CD4-positive, alpha-beta T cell treated with Interleukin-1 beta for 1 hour (primary cell): ENCODE measurements at places on chromosomes 7 and 10.

GRCh38 chr10:44426247-44427034 is 41.5 kb upstream of the CXCL12 start:
- no peak for DNase-seq

- no peak for DNase-seq
These were observed 66.5 kb upstream of the PRKG1 start for GRCh38 chr10:51007781-51008180.

- DNase-seq = no peak
These were observed 20.0 kb downstream of the ZNF438 start for GRCh38 chr10:31011665-31012022.

GRCh38 chr7:1889556-1890181 is 219.6 kb downstream of the ELFN1 start:
- no peak for DNase-seq

DNA sequence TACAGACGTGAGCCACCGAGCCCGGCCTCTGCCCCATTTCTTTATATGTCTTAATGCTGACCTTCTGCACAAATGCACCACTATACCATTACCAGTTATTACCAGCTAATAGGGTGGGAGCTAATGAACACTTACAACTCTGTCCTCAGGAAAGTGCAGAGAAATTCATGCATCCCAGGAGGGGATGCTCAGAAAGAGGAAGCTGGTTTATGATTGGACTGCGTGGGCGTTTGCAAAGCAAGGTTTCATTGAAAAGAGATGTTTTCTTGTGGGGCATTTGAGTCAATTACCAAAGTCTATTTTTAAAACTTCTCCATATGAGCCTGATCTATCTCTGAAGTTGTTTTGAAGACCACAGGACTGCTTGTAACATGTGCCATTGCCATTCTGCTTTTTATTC is 417.7 kb upstream of the CELF2 start:
- no peak for DNase-seq

GRCh38 chr7:109763611-109764010 is 1193.9 kb downstream of the DNAJB9 start:
- DNase-seq = no peak

DNA sequence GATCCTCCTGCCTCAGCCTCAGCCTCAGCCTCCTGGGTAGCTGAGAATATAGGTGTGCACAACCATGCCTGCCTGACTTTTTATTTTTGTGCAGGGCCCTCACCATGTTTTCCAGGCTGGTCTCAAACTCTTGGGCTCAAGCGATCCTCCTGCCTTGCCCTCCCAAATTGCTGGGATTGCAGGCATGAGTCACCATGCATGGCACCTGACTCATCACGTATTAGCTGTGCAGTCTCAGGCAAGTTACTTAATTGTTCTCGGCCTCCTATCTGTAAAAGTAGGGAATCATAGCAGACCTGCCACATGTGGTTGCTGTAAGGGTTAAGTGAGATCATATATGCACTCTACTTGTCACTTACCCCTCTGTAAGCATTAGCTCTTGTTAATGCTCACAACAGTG is 117.2 kb downstream of the ANLN start:
- no peak for DNase-seq

GRCh38 chr10:480928-481552 is 208.4 kb downstream of the DIP2C start:
- no peak for DNase-seq

DNA sequence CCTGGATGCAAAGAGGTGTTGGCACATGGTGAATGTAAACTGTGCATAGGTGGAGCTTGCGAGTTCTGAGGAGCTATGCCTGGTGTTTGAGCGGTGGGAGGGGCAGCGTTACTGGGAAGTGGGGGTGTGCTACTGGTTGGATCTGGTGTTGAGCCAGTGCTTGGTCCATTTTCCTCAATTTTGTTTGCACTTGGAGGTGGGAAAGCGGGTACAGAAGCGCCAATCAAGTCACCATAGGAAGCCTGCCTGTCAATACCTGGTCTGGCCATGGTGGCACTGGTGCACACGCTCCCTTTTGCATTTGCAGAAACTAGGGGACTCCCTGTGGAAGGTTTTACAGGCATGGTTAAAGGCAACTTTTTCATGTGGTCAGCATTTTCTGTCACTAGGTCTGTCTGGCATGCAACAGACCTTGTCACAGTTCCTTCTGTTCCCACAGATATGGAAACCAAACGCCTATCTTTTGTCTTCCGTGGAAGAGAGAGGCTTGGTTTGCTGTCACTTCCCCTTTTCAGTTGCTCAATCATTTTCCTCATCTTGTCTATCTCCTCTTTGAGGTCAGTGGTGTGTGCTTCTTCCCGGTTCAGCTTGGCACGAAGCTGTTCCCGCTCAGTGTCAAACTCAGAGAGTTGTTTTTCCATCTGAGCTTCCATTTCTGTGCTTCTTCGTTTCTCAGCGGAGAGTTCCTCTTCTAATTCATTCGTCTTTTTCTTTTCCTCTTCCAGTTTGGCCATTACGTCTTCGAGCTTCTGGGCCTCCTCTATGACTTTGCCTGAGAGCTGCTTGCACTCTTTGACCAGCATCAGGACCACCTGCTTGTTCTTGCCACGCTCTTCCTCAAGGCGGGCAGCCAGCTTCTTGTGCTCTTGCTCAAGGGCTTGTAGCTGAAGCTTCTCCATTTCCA is 81.1 kb downstream of the CTTNBP2 start:
- peak; percentile 5 for DNase-seq

GRCh38 chr10:121680879-121681655 is 82.8 kb upstream of the FGFR2 start:
- no peak for DNase-seq

DNA sequence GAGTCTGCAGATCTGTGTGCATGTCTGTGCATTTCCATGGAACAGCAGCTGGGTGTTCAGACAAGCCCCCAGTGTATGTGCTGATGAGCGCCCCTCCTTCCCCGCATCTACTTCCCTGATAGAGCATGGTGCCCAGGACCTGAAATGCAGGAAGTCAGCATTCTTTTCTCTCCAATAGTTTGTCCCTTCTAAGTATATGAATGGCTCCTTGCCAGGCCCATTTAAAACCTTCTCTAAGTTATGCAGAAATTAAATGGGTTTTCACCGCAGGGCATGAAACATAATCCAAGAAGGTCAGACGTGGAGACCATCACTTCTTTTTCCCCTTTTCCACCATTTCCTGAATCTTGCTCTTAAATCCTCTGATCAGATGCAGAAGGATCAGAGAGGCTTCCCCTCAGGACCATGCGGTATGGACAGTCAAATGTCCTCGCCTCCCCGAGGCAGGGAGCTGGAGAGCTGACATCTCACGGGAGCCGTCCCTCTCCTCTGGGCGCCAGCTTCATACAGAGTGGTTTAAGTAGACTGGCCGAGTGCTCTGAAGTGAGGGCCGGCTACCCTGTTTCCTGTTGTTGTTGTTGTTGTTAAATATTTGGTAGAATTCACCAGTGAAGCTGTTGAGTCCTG is 155.3 kb downstream of the C10orf105 start:
- no peak for DNase-seq

DNA sequence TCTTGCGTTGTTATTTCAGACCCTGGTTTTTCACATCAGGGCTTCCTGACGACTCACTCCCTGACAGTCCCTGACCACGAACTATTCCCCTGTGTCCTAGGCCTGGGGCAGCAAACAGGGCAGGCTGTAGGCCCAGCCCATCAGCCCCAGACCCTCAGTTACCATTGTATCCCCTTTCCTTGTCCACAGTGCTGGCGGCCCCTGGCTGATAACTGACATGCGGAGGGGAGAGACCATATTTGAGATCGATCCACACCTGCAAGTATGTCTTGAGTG is 50.5 kb upstream of the TRIM8 start:
- DNase-seq = no peak

DNA sequence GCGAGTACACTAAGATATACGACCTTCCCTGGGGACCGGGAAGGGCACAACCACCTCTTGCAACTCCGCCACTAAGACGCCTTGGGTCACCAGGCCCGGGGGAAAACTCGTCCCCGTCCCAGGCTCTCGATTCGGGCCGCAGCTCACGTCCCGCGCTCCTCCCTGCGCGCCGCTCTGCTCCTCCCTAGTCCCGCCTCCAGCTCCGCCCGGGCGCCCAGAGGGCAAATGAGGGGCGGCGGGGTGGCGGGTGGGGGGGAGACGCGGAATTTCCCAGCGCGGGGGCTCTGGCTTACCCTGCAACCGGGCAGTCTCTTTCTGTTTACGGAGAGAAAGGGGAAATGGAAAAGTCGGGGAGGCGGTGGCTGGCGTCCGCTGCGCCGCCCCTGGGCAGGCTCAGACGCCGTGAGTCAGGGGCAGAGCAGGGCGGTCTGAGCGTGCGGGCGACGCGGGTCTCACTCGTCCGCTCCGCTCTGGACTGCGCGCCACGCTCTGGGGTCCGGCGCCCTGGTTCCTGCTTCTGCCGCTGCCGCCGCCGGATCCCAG is at the start of gene MAP3K8:
TSS of gene MAP3K8 (plus strand) at position 455 of the 543 bp plus-strand sequence. CDS start 4,755 bp downstream, outside the sequence.
- peak; percentile 88 for DNase-seq

GRCh38 chr7:44323381-44324203 is 1.8 kb downstream of the CAMK2B start:
- no peak for DNase-seq

DNA sequence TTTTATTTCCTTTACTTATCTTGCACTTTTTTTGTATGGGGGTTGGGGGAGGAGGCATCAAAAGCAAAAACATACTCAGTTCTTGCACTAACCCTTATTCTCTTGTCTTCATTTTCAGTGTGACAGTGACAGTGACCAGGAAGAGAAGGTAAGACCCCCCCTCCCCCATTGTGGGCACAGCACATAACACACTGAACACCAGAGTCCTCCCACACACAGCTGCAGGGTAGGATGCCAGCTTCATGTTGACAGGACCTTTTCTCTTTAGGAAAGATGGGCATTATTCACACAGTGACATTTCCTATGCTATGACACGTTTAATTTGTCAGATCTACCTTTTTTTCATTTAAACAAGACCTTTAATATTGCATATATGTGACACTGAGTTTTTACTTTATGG is 696.3 kb upstream of the GALNT17 start:
- DNase-seq = no peak

- DNase-seq = no peak
These were observed 190.2 kb downstream of the RAMP3 start for GRCh38 chr7:45347804-45348203.

GRCh38 chr7:139271718-139272628 is 40.9 kb downstream of the UBN2 start:
- no peak for DNase-seq

DNA sequence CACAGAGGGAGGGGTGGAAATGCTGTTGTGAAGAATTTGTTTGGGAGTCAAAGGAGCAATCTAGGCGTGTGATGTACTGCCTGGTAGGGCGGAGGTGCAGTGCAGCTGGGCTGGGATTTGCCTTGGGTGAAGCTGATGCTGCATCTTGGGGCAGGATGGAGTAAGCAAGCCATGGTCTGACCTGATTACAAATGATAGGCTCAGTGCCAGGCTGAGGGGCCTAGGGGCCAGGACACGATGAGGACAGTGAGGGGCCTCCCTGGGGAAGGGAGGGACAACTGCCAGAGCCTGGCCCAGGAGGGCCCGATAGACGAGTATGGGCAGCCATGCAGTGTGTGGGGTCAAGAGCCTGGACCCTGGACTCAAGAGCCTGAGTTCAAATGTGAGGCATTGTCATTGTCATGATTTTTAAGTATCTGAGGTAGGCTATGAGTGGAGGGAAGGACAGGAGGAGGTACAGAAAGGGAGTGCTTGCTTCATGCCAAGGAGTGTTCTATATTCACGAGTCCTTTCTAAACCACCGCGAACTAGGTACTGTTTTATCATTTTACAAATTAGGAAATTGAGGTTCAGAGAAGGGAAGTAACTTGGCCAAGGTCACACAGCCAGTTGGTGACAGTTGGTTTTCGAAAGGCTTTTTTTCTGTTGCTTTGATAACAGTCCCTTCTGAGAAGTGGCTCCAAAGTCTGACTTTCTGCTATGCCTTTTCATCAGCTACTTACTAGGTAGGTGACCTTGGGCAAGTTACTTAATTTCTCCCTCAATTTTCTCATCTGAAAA is 29.7 kb downstream of the HIF1AN start:
- DNase-seq = no peak

- no peak for DNase-seq
These were observed 171.5 kb downstream of the ZMYND11 start for GRCh38 chr10:306675-307185.

- DNase-seq = peak; percentile 6
These were observed 181.4 kb upstream of the TNS3 start for GRCh38 chr7:47763063-47763974.

DNA sequence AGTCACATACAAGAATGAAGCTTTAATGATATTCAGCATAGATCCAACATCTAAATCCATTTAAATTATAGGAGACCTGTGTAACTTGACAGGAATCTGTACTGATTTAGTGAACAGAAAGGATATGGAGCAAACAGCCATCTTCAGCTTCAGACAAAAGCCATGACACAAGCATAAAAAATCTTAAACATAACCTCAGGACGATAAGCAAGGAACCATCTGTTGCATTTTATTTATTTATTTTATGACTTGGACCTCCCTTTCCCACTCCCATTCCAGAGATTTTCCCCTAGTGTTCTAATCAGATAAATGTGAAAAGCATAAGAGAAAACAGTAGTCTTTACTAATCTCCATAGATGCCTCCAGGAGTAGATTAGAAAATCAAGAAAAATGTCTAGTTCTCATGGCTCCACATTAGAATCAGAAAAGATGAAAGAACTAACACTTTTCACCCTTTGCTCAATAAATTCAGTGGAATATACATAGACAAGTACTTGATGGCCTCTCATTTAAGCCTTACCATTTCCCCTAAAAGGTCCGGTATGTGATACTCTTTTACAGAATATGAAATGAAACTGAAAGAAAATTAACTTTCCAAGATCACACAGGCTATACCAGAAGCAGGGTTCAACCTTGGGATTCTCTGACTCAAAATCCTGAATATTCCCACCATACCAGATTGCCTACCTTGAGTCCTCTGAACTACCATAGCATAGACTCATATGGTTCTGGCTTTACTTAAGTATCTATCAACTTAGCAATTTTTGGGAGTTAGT is 15.2 kb downstream of the CACNA2D1 start:
- no peak for DNase-seq

DNA sequence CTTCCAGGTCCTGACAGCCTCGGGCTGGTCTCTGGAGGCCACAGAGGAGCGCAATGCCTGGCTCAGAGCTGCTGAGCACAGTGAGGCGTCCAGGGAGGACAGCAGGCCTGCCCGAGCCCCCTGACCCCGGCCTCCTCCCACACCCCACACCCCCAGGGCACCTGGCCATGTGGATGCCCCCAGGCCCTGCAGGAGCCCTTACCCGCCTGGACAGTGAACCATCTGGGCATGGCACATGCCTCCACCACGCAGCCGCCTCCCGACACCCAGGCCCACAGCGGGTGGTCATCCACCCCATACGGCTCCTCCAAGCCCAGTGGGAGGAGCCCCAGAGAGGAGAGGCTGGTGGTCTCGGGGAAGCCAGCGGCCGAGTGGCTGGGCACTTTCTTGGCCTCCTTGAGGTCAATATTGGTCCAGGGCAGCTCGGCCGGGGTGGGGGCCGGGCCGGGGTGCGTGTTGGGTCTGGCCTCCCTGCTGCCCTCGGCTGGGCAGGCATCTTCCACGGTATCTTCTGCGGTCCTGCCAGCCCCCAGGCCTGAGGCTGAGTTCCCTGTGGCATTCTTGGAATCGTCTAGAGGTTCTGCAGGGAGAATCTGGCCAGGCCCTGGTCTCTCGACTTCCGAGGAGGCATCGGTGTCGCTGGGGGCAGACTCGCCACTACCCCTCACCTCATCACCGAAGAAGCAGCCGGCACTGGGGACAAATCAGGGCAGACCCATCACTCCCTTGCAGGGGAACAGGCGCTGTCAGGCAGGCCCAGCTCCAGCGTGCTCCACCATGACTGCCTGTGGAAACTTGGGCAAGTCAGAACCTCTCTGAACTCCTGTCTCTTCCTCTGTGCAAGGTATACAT is 18.6 kb downstream of the TECPR1 start:
- DNase-seq = no peak
